ENCODE measurements at places on chromosomes 3 and 15. TPM values are rescaled to one million over a fixed set of nuclear protein-coding genes. Genes with fewer than 3 reads are reported as not detected.
A peak's percentile ranks its signal among the peaks of the same experiment; 100 is the strongest.

GRCh38 chr15:33964665-33965040 is 3.6 kb upstream of the CHRM5 start:
- H3K4me3 ChIP-seq: no peak overlapping the region
- no peaks in the 10 kb centered on the region for H3K27me3 ChIP-seq
- no peaks in the 10 kb centered on the region for H3K4me1 ChIP-seq

DNA sequence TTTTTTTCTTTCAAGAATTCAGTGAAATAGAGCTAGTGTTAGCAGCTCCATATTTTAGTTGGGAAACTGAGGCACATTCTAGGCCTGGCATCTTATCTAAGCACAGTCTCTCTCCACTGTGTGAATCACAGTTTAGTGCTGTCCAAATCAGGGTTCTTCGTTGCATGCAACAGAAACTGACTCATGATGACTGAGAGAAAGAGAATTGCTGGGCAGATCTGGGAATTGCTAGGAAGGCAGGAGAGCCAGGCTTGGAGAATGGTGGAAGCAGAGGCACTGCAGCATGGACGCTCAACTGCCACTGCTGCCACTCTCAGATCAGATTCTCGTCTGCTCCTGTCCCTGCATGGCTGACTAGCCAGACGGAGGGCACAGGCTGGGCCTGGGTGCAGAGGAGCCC is 40.7 kb upstream of the CHST2 start:
- H3K36me3 ChIP-seq: no peaks in the 10 kb centered on the region
- no peaks in the 10 kb centered on the region for H3K27me3 ChIP-seq
- H3K27ac ChIP-seq: no peak overlapping the region
- no peak overlapping the region for H3K4me3 ChIP-seq
- H3K4me1 ChIP-seq: peaks cover 27% of the 10 kb centered on the region

DNA sequence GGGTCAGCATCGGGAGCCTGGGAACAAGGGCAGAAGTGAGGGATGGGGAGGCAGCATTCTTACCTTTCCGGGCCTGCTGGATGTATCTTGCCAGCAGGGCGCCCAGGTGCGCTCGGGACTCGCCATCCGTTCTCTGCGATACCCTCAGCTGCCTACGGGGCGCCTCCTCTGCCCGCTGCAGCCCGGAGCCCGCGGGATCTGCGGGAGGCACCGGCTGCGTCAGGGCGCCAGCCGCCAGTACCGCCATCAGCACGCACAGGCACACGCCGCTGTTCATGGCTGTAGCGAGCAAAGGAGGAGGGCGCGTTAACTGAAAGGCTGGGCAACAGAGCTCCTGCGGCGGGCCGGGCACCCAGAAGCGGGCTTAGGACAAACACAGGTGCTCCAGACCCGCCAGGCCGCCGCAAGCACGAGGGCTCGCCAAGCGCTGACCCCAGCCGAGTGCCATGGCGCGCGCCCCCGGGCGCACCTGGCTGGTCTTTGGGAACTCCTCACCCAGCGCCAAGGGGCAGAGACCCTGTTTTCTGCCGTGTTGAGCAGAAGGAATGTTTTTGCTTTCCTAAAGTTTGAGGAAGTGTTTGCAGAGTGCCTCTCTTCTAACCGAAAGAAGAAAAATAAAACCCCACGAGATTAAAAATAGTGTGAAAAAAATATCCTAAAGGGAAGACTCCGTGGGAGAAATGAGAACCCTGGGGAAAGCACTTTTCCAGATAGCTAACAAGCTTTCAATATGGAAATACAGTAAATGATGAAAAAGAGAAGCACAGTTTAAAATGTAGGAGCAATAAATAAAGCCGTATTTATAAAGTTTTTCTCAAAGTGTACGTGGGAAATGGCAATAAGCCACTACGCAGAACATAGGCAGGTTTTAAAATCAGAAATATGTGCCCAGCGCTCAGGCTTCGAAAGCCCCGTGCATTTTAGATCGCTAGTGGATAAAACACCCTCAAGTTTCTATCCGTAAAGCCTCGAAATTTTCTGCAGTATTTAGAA is 2.3 kb downstream of the CCK start:
- H3K27me3 ChIP-seq: peaks cover 44% of the 10 kb centered on the region
- no peak for DNase-seq
- H3K4me1 ChIP-seq: peaks cover 2% of the 10 kb centered on the region
- no peaks in the 10 kb centered on the region for H3K36me3 ChIP-seq
- H3K27ac ChIP-seq: no peak overlapping the region

- H3K36me3 ChIP-seq: no peaks in the 10 kb centered on the region
- H3K27me3 ChIP-seq: no peaks in the 10 kb centered on the region
- DNase-seq: no peak
- H3K4me3 ChIP-seq: no peak overlapping the region
Measured at GRCh38 chr3:80676866-80677265, 909.1 kb upstream of the ROBO1 start.

DNA sequence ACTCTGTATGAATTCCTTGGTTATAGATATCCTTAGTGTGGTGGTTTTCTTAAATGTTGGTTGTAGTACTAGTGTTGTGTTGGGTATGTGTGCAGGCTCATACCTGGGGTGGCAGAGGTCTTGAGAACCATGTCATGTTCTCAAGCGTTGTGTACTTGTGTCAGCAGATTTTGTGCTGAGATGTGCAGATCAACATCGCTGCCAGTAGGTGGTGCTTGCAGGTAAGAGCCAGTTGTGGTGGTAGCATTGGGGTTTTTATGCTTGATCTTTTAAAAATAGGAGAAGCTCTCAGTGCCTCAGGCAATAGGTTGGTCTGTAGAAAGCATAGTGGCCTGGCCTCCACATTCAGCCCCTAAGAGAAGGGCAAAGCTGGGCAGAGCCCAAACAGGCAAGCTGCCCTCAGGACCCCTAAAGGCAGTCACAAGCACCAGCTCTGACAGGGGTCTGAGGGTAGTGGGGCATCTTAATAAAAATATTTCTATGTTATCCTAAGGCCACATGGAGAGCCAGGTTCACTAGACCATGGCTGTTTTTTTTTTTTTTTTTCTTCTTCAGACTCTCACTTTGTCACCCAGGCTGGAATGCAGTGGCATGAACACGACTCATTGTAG is 164.0 kb downstream of the IL20RB start:
- H3K27ac ChIP-seq: no peak overlapping the region
- no peaks in the 10 kb centered on the region for H3K4me1 ChIP-seq
- no peaks in the 10 kb centered on the region for H3K27me3 ChIP-seq

DNA sequence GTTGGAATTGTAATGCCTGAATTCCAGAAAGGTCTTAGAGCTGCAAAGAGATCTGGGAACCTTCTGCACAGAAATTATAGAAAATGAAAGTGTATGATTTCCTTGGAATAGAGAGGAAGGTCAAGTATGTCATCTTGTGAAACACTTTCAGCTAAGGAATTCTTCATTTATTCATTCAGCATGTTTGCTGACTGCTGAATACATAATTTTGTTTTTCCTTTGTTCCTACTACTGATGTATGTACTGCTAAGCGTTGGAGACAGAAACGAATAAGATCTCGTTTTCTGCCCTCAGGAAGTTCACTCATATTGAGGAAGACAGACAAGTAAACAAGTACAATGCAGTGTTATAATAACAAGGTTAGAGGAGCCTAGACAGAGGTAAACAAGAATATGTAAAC is 14.3 kb upstream of the IL20RB start:
- peaks cover 23% of the 10 kb centered on the region for H3K36me3 ChIP-seq
- peak overlapping the region; percentile 17 for H3K27ac ChIP-seq
- no peaks in the 10 kb centered on the region for H3K27me3 ChIP-seq
- H3K4me3 ChIP-seq: no peak overlapping the region
- peaks cover 26% of the 10 kb centered on the region for H3K4me1 ChIP-seq

GRCh38 chr15:63502137-63502766 is 2.1 kb upstream of the USP3 start:
- DNase-seq: peak; percentile 84
- no peaks in the 10 kb centered on the region for H3K36me3 ChIP-seq
- peak overlapping the region; percentile 100 for H3K27ac ChIP-seq
- no peak overlapping the region for H3K4me3 ChIP-seq
- H3K4me1 ChIP-seq: peaks cover 82% of the 10 kb centered on the region
- H3K27me3 ChIP-seq: no peaks in the 10 kb centered on the region

GRCh38 chr15:59685737-59686297 is 3.3 kb downstream of the BNIP2 start:
- peak overlapping the region; percentile 68 for H3K4me3 ChIP-seq
- DNase-seq: peak; percentile 46
- no peaks in the 10 kb centered on the region for H3K27me3 ChIP-seq
- peaks cover 55% of the 10 kb centered on the region for H3K4me1 ChIP-seq

DNA sequence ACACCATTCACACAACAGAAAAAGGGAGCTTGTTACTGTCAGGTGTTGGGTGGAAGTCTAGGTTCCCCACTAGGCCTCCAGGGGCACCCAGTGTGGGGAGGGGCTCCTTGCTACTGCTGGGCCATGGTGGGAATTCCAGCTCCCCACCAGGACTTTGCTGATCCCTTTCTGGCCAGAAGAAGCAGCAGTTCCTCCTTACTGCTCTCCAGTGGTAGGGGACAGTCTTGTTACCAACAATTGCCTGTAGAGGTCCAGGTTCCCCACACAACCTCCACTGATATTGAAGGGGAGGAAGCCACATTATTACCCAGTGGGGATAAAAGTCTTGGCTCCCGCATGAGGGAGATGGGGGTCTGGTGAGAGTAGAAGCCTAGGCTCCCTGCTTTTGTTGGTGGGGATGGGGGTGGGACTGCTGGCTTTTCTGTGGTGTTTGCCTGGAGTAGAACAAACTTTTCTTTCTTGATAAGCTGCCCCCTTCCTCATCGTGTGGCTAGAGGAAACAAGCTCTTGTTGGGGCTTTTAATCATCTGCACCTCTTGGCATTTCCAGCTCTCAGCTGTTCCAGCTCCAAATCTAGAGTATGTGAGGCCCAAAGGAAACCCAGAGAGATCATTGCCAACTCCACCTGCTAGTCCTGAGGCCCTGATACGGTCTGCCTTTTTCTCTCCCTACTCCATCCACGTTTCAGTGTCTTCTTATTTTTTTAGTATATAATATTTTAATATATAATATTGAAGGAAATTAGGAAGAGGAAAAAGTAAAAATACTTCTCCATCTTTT is 824.2 kb downstream of the AGBL1 start:
- H3K27ac ChIP-seq: no peak overlapping the region
- no peak overlapping the region for H3K4me3 ChIP-seq
- no peaks in the 10 kb centered on the region for H3K27me3 ChIP-seq
- no peak for DNase-seq
- no peaks in the 10 kb centered on the region for H3K4me1 ChIP-seq

DNA sequence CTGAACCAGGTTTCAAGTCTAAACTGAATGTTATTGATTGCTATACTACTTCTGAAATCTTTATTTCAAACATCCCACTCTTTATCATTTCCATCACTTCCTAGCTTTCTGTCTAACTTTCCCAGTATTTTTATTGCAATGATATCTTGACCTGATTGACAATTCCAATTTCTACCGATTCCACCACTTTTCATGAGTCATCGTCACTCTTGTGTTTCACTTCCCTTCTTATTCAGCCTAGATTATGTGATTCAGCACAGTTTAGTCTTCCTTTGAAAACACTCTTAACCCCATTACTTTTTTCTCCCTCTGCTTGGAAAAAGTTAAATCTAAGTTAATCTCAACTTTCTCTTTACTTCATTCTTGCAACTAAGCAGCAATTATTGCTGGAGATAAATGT is 62.6 kb downstream of the SLC7A14 start:
- H3K36me3 ChIP-seq: no peaks in the 10 kb centered on the region
- DNase-seq: peak; percentile 7
- H3K4me1 ChIP-seq: no peaks in the 10 kb centered on the region
- H3K4me3 ChIP-seq: no peak overlapping the region
- no peaks in the 10 kb centered on the region for H3K27me3 ChIP-seq

- H3K4me3 ChIP-seq: peak overlapping the region; percentile 100
- H3K4me1 ChIP-seq: peaks cover 38% of the 10 kb centered on the region
- H3K27ac ChIP-seq: no peak overlapping the region
- no peak for DNase-seq
- H3K36me3 ChIP-seq: peaks cover 26% of the 10 kb centered on the region
Measured at GRCh38 chr3:88151358-88151757, 1.6 kb downstream of the C3orf38 start.

- H3K27me3 ChIP-seq: no peaks in the 10 kb centered on the region
- no peaks in the 10 kb centered on the region for H3K36me3 ChIP-seq
- no peak for DNase-seq
- H3K4me3 ChIP-seq: no peak overlapping the region
- no peak overlapping the region for H3K27ac ChIP-seq
Measured at GRCh38 chr15:66986951-66987350, 78.5 kb upstream of the SMAD3 start.

DNA sequence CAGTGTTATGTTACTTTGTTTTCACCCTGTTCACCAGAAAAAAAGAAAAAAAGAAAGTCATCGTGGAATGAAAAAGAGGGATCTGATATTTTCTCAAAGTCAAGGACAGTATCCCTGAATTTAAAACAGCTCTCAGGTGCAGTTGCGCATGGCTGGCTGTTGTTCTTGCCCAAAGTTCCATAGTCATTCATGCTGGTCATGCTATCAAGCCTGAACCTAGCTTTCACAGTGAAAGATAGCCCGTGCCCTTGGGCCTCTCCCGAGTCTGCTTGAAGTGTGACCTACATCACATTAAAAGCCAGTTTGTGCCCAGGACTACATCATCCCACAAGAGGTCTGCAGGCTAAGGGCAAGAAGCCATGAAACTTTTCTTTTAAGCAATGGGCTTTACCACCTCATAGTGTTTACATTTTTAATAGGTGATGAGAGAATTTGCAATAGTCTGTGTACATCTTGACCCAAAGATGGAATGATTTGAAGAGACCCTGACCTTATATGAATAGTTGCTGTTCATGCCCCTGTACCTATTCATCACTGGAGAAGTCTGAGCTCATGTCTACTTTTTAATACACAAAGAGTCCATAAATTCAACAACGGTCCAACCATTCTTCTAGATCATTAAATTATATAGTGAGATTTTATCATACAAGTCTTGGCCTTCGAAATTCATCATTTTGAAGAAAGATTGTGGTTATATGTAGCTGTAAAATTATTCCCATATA is 522.5 kb upstream of the MCTP2 start:
- H3K4me1 ChIP-seq: no peaks in the 10 kb centered on the region
- no peaks in the 10 kb centered on the region for H3K36me3 ChIP-seq
- no peak overlapping the region for H3K4me3 ChIP-seq

GRCh38 chr3:53570081-53570480 is 75.7 kb downstream of the CACNA1D start:
- peaks cover 3% of the 10 kb centered on the region for H3K27me3 ChIP-seq
- no peak overlapping the region for H3K27ac ChIP-seq
- H3K4me3 ChIP-seq: no peak overlapping the region
- H3K4me1 ChIP-seq: no peaks in the 10 kb centered on the region

Gene HTR3E
- not detected for polyA plus RNA-seq

Gene PPM1L
- 5.8 TPM for polyA plus RNA-seq

Gene TGM5
- not detected for polyA plus RNA-seq

Gene CLDN1
- polyA plus RNA-seq: not detected

Gene SLC22A13
- polyA plus RNA-seq: 0.22 TPM

Gene TRIM42
- polyA plus RNA-seq: not detected

Gene AGBL1
- polyA plus RNA-seq: not detected

Gene CDHR4
- polyA plus RNA-seq: not detected

Gene SERPINI2
- polyA plus RNA-seq: 0.24 TPM

Gene CCR5
- polyA plus RNA-seq: 0.47 TPM

Gene WNT7A
- polyA plus RNA-seq: not detected
